ENCODE measurements at places on chromosomes 1 and 21. TPM values are rescaled to one million over a fixed set of nuclear protein-coding genes. Genes with fewer than 3 reads are reported as not detected.

Gene FCRL1
- total RNA-seq, result 1.3 TPM

Gene LINGO4
- total RNA-seq, result not detected

Gene KIF26B
- total RNA-seq, result 0.16 TPM

Gene RNASEL
- total RNA-seq, result 6.4 TPM

Gene AKT3
- total RNA-seq, result 62.2 TPM

Gene RAB25
- not detected for total RNA-seq

Gene LCE1D
- total RNA-seq, result not detected

Gene SELENBP1
- total RNA-seq, result 35.1 TPM

Gene KRTAP19-3
- total RNA-seq, result not detected

Gene GNG12
- 93.8 TPM for total RNA-seq

Gene CCDC190
- not detected for total RNA-seq

Gene PCSK9
- total RNA-seq, result not detected

Gene ITSN1
- total RNA-seq, result 122 TPM

Gene PTCH2
- 0.66 TPM for total RNA-seq

Gene LRRC53
- not detected for total RNA-seq

Gene CCDC185
- not detected for total RNA-seq

Gene IFNLR1
- 0.22 TPM for total RNA-seq

Gene KRTAP19-1
- total RNA-seq, result not detected

Gene SMIM1
- total RNA-seq, result not detected

Gene GPR89B
- total RNA-seq, result 14.3 TPM

Gene TCEA3
- 7.7 TPM for total RNA-seq

Gene SLC44A5
- total RNA-seq, result 0.33 TPM

Gene CFHR3
- 0.88 TPM for total RNA-seq

Gene RPE65
- not detected for total RNA-seq

Gene CSMD2
- total RNA-seq, result 4.4 TPM

Gene PLA2G5
- 2.9 TPM for total RNA-seq

Gene DYNLT4
- not detected for total RNA-seq

Gene LCE3C
- not detected for total RNA-seq

Gene MMEL1
- total RNA-seq, result 4.0 TPM

Gene LCE2C
- not detected for total RNA-seq

Gene PAPPA2
- 1.8 TPM for total RNA-seq

Gene TMEM53
- 7.5 TPM for total RNA-seq

Gene EDARADD
- total RNA-seq, result not detected

Gene OPRD1
- total RNA-seq, result not detected

Gene ANGPTL1
- total RNA-seq, result 83.5 TPM

Data from subcutaneous adipose tissue (tissue), 4 donors.